H7 (cell line): ENCODE measurements at places on chromosomes 7 and 10.
A peak's percentile ranks its signal among the peaks of the same experiment; 100 is the strongest.

DNA sequence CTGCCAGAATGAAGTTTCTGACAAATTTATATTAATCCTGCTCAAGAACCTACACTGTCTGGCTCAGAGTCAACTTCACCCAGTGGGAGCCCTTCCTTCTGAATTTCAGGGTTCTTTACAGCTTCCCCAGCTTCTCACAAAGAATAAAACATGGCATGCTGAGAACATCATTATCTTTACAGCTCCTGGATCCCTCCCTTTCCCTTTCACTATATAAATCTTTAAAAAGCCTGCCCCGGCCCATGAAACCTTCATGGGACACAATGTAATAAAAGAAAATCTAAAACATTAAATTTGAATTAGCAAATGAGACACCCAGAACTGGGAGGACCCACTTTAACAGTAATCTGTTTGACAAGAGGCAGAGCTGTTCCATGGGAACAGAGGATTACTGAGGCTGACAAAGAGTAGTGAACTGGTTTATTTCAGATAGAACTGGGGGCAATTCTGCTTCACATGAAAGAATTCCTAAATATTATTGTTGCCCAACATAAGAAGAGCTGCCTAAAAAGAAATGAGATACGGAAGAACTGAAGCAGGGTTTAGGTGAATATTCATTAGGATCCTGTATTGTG lies 222.8 kb downstream of the THSD7A start:
- no peak for DNase-seq

GRCh38 chr7:85014936-85015660 lies 171.8 kb downstream of the SEMA3D start:
- no peak for DNase-seq

GRCh38 chr10:48833674-48834073 lies 106.0 kb downstream of the LRRC18 start:
- no peak for DNase-seq

DNA sequence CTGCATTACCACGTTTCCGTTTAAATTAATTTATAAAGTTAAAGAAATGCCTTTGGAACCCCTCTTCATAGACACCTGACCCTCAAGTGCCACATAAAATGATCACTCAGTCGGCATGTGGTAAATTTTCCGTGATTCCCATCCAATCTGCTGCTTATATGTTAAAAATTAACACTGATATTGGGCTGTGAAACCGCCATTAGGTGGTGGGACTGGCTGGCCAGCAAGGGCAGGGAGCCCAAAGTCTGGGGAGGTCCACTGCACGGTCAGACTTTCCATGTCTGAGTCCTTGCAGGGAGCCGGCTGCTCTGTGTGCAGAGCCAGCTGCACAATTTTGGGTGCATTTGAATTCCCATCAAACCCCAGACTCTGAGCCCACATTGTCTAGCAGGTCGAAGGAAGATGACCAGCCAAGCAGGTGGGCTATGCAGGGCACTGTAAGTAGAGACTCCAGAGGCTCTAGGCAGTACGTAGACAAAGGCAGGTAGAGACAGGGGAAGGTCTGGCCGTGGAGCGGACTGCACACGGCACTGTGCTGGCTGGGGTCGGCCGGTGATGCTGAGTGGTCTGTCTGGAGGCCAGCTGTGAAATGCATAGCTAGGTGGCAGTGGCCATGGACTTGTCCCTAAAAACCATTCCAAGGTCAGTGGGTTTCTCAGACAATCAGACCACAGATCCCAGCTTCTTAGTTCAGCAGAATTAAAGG lies 122.9 kb downstream of the SH3PXD2A start:
- DNase-seq: no peak

GRCh38 chr7:8037151-8037550 lies 68.6 kb downstream of the GLCCI1 start:
- no peak for DNase-seq

DNA sequence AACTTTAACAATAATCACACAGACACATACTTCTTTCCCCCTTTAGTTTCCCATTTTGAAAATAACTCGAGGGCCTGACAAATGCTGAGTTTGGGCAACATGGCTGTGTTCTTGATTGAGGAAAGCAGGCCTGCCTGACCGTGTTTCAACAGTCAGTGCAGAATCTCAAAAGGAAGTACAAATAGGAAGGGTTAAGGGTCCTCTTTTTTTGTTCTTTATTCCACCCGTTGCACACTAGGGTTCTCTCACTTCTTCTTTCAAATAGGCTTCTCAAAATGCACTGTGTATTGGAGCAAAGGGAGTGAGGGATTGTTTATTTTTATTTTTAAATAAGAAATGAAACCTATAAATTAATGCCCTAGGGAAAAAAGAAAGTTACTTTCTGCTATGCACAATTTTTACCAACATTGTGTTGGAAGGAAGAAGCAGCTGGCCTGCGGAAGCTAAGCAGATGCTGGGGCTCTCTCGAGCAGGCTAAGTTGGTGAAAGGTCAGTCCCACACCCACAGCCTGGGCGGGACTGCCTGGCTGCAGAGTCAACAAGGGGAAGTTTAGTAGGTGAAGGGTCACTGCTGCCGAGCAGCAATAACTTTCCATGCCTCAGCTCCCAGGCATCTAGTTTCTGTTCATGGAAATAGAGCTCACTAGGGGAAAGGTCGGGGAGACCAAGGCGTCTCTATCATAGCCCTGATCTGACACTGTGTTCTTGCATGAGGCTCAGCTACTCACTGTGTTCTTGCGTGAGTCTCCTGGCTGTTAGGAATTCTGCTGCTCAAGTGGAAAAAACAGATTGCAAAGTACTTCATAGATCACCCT lies 12.2 kb upstream of the PDK4 start:
- DNase-seq: peak; percentile 64

DNA sequence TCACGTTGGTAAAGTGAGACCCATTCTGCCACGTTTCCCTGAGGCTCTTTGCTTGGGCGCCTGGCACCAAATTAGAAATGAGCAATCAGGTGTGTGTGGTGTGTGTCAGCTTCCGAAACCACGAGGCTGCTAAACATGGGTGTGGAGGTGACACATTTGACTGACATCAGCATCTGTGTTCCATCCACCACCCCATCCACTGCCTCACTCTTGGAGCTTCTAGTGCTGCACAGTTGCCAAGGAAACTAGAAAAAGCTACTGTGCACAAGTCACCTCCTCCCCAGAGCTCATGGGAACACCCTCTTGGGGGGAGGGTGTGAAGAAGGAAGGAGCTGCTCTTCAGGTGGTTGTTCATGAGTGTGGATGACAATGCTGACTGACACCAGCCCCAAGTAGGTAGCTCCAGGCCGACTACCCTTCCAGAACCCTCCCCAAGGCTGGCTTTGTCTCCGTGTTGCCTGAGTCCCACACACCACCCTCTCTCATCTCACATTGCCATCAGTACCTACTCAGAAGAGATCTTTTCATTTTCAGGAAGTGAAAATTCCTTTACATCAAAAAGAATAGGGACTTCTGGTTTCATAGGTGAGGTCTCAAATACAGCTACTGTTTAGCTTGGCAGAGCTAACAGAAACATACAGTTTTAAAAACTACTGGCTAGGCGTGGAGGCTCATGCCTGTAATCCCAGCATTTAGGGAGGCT lies 152.2 kb downstream of the TMEM178B start:
- no peak for DNase-seq

DNA sequence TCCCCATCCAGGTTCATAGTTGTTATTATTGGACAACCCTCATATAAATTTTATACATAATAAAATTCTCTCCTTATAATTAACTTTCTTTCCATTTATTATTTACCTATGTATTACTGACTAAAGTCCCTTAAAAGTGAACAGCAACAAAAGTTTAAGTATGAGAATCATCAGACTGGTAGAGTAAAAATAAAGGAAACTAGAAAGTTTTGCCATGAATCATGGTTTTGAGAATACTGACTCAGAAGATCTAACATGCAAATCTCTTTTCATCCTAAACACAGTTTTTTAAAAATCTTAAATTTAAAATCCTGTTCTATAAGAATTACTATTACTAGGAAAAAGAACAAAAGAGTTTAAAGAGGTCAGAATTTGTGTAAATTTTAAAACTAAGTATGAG lies 32.1 kb downstream of the HERC4 start:
- no peak for DNase-seq

DNA sequence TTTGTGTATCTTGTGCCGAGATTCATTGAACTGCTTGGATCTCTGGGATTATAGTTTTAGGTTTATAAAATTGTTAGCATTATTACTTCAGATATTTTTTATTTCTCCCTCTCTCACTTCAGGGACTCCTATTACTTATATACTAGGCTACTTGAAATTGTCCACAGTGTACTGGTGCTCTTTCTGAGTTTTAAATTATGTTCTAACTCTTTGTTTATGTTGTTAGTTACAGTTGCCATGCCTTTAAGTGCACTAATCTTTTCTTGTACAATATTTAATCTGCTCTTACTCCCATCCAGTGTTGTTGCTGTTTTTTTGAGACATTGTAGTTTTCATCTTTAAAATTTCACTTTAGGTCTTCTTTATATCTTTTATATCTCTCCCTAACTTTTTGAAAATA lies 13.1 kb downstream of the PLEKHS1 start:
- DNase-seq: no peak

GRCh38 chr7:112084520-112084971 lies 121.7 kb downstream of the DOCK4 start:
- DNase-seq: no peak

DNA sequence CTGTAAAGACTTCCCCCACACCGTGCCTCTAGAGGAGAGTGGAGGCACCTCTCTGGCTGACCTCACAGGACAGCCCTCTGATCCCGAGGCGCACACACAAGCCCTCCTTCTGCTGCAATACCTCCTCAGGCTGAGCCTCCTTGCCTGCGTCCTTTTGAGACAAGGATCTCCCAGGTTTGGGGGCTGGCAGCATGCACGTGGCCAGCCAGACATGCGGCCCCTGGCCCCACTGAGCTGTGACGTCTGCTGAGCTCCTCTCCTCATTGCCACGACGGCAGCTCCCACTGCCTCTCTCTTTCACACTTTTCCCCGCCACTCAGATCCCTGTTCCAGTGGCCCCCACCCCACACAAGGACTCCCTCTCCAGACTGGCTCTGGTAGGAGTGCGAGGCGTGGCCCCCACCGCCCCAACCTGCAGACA lies 12.2 kb upstream of the DNAAF5 start:
- DNase-seq: no peak

- no peak for DNase-seq
Observed at GRCh38 chr10:20624642-20625041, 272.5 kb downstream of the NEBL start.

- no peak for DNase-seq
Observed at GRCh38 chr10:4352414-4352961, 473.5 kb upstream of the AKR1E2 start.

GRCh38 chr7:151426441-151426903 lies 13.5 kb downstream of the CRYGN start:
- peak; percentile 21 for DNase-seq

DNA sequence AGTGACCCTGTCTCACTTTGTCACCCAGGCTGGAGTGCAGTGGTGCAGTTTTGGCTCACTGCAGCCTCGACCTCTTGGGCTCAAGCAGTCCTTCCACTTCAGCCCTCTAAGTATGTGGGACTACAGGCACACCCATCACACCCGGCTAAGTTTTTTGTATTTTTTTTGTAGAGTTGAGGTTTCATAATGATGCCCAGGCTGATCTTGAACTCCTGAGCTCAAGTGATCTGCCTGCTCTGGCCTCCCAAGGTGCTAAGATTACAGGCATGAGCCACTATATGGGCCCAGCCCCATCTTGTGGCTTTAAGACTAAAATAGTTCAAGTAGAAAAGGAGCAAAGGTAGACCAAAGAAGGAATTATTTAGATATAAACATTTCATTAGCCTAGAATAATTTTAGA lies 65.5 kb downstream of the MLLT10 start:
- no peak for DNase-seq

- DNase-seq: no peak
Observed at GRCh38 chr10:56745490-56745889, 384.4 kb upstream of the ZWINT start.
